ENCODE measurements at places on chromosomes 4 and X.

DNA sequence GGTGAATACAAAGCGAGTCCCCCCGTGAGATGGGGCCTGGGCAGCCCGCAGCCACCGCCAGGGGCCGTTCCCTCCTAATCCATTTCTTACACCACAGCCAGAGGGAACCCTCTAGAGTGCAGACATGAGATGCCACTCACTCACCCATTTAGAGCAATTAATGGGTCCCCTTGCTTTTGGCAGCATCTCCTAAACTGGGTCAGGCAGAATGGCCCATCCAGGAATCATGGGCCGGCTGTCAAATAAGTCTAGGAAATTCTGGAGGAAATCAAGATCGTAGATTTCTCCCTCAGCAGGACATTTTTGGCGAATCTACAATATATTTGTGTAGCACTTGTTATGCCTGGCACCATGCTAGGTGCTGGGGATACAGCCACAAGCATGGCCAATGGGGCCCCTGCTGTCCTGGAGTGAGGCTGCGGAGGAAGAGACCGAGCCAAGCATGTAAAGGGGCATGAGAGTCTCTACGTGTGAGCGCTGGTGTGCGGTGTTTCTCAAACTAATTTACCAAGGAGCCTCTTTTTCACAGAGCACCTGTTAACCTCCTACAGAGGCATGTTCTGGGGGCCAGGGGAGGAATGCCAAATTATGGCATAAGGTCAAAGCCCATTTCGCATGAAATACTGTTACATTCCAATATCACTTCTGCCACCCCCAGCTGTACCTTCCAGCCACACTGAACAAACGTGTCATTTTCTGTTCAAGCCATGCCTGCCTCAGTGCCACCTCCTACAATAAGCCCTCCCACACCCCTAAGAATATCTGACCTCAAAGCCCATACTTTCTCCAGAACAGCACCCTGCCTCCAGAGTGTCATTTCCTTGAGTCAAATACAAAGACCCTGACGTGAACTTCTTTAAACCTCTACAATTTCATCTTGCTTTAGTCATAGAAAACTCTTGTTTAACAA lies 28.1 kb upstream of the JAKMIP1 start:
- no peak for DNase-seq

- no peak for DNase-seq
Observed at GRCh38 chr4:145954924-145955339, 16.3 kb upstream of the ZNF827 start.

DNA sequence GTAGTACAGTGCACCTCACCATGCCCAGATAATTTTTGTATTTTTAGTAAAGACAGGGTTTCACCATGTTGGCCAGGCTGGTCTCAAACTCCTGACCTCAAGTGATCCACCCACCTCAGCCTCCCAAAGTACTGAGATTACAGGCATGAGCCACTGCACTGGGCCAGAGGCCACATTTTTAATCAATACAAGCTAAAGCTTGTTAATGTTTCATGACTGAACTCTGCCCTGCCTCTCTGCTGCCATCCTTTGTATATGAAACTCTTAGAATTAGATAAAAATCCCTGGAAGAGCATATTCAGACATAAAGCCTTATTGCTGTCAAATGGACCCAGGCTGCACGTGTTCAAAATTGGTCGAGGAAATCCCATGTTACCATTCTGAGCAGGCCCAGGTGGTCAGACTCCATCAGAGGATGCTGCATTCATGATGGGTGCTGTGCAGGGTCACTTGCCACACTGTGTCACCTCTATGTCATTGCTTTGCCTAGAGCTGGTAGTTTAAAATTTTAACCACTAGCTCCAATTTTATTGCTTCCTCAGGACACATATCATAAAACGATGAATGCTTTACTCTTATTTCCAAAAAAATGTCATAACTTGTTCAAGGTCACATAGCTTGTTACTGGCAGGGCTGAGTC lies 45.2 kb downstream of the LNX1 start:
- no peak for DNase-seq

DNA sequence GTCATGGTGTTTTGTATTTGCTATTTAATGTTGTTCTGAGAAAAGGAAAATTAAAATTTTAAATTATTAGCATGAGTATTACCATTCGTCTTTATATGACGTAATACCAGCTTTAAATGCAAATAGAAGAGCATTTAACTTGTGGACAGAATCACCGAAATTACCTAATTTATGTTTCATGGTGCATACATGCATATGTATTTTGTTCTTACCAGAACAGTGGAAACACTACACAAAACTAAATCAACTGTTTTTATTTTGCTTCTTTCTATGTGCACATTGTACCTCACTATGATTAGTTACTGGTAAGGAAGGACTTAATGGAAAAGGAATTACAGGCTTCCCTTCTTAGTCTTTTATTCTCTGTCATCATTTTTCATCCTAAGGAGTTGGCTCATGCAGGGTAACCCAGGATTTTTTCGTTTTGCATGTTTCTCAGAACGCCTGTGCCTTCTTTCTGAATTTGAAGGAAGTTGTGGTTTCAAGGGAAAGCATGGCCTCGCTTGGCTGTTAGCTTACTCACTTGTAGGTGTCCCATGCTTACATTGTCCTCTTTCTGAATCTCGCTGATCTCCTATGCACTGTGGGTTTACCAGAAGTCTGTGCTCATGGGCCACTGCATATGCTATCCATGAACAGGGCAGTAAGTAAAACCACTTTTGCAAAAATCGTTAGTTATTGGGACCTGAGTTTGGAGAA lies 300.0 kb upstream of the PUDP start:
- no peak for DNase-seq

DNA sequence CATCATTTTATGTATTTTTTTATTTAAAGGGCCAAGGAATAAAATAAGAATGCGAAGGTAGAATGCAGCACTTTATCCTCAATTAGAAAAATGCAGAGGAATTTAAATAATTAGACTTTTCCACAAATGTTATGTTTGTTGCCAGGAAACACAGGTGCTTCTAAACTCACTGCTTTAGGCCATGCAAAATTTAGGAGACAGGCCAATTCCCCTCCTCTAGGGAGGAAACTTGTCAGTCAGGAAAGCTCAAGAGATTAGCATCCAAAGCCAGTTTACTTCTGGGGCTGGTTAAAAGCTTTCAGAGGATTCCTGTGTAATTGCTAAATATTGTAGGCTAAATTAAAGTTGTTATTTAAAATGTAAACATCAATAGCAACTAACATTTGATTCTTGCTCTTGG lies 124.5 kb downstream of the DMD start:
- no peak for DNase-seq

Data from occipital lobe (tissue), 3 donors.